ENCODE measurements at places on chromosomes 6 and 20.

DNA sequence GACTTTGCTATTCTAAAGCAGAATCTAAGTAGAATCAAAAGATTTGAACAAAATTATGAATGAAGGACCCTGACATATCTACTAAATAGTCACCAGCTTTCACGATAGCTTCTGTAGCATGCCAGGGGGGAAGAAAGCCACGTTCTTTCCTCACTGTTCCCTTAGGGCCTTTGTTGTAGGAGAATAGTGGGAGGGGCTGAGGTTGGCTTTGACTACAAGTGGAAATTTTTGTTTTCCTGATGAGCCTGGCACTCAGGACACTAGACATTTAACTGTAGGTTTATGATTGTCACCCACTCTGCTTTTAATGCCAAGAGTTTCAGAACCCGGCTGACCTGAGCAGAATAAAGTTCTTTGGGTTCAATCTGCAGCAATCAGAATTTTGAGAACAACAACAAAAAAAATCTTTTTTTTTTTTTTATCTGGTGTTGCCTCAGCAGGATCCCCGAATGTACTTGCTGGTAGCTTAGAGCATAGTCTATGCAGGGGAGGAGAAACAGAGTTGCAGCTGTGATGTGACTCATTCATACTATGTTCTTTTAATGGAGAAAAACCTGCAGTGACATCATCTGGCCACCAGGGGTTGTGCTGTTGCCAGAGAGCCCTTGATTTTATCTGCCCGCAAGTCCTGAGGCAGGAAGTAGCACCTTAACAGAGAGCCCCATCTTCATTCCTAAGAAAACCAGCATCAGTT is 38.5 kb downstream of the TPD52L1 start:
- no peak for DNase-seq

DNA sequence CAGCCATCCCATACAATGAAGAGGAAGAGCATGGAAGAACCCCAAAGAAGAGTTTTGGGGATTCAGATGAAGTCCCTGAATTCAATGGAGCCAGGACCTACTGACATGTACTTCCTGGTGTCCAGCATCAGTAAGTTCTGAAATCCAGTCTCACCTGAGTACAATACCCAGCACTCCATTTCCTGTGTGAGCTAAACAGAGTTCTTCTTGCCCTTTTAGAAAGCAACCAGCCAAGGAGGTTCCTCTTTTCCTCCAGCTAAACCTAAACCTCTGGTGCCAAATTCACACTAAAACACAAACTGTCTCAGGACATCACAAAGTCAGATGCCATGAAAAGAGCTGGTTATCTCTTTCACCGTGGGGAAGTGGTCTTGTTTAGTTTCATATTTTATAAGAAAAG is 71.5 kb downstream of the PKHD1 start:
- no peak for DNase-seq

DNA sequence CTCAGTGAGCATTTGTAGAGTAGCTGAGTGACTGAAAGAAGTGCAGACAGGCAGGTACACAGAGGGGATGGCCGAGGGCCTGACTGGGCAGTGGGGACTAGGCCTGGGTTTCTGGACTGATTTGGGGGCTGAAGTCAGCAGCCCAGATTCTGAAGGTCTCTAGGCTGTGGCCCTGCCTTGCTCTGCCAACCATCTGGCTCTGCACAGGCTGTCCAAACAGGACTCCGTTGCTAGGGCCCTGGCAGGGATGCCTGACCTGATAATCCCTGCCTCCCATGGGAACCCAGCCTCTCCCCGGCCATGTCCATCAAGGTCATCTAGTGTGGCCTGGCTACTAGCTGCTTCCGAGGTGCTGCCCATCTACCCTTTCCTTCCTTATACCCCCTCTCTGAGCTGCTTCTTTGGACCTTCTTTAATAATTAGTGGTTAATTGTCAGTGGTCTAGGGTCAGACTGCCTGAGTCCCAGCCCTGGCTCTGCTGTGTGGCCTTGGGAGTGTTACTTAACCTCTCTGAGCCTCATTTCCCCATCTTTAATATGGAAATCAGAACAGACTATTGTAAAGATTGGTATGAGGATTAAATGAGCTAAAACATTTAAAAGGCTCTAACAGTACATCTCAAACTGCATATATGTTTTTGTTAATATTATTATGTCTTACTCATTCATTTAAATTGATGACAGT is 137.9 kb downstream of the VEGFA start:
- DNase-seq, result no peak

DNA sequence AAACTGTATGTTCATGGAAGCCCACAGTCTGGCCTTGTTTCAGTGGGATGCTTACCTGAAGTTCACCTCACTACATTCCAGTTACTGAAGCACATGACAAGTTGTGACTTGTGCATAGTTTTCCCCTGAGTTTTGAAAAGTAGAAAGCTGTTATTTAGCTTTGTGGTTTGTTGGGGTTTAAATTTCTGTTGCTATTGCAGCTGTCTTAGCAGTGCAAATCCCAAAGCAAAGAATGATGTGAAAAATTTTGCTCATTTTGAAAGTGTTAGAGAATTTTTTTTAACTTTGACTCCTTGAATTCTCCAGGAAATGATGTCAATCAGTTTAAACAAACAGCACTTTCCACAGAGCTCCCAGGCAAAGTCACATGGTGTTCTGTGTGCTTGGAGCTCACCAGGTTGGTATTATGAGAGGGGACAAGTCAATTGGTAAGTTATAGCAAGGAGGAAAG is 268.4 kb downstream of the ADGRG6 start:
- no peak for DNase-seq

DNA sequence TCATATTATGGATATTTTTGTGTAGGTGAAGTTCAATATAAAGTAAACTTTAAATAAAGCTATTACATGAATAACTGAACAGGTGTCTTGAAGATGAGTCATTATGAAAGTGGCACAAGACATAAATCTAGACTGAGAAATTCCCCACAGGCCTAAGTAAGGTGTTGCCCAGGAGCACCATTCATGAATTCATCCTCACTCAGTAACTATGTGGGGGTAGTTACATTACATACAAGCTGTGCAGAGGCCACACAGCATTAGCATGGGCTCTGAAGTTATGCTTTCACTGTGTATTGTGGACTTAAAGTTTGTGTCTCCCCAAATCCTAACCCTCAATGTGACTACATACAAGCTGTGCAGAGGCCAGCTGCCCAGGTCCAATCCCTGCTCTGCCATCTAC is 65.9 kb downstream of the BCAS1 start:
- DNase-seq, result no peak

DNA sequence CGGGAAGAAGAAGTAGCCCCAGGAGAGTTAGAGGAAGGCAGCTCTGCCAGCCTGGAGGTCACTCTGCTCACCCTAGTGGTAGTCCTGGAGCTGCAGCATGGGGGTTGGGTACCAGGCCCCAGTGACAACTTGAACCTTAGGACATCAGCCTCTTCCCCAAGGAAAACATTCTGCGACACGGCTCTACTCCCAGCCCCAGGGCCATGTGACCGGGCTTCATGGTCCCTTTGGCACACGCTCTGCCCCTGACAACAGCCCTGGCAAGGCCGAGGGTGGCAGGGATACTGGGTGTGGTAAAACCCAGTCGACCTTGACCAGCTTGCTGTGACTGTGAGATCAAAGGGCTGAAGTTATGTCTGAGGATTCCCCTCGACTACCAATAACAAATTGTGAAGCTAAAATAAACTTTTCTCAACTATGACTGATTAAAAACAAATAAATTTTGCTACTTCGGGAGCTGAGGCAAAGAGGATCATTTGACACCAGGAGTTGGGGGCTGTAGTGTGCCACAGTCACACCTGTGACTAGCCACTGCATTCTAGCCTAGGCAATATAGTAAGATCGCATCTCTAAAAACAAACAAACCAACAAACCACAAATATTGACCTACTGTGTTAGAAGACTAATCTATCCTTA is 24.4 kb upstream of the ARID1B start:
- no peak for DNase-seq

GRCh38 chr6:20747991-20748390 is 213.7 kb downstream of the CDKAL1 start:
- no peak for DNase-seq

GRCh38 chr20:21521596-21522480 is 8.0 kb upstream of the NKX2-2 start:
- DNase-seq, result no peak

GRCh38 chr6:161171207-161171606 is 102.7 kb downstream of the AGPAT4 start:
- no peak for DNase-seq

DNA sequence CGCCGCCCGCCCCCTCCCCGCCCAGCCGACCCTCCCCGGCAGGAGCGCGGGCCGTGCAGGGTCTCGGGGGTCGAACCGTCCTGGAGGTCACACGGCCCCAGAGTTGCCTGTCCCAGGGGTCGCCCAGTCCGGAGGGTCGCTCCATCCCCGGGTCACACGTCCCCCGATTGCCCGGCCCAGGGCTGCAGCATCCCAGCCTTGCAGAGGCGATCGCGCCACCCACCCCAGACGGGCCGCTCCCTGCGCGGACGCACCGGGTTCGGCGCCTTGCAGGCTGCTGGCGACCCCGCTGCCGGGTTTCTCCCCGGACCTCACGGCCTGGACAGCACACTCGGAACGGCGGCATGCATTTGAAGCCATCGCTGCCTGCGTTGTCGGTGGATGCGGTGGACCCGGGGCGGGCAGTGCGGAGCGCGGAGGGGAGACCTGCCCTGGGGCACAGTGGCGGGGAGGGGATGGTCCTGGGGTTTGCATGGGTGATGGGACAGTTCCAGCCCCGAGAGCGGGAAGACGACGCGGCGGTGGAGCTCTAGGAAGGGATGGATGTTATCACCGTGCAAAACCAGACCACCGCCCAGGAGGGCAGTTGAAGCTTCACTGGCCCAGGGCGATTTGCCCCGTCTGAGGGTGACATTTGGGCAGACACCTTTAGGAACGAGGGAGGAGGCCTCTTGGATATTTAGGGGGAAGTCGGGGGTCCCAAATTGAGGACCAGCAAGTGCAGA is 22.7 kb upstream of the FRMD1 start:
- no peak for DNase-seq

- no peak for DNase-seq
These were observed 86.1 kb upstream of the SIRPA start for GRCh38 chr20:1809131-1809572.

DNA sequence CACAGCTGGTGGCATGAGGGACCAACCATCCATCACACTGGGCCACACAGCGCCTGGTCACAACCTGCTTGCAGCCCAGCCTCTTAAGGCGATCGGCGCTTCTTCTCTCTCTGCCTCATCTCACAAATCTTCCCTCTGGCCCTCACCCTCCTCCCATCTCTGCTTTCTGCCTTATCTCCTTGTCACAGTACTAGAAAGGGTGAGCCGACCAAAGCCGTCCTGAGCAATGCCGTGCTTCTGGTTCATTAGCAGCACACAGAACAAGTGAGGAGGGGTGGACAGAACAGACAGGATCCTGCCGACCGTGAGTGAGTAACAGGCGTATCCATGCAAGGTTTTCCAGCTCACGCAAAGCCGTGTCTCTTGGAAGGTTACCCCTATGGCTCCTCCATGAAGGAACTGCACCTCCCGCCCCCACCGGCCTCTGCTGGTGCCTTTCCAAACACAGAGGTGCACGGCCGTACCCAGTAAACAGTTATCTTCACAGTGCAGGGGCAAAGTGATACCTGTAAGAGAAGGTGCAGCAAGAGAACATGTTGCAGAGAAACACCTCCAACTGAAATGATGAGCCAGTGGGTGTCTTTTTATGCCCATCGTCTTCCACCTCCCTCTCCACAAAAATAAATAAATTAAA is 331.7 kb downstream of the FARS2 start:
- no peak for DNase-seq

- DNase-seq, result no peak
These were observed 4.9 kb upstream of the DLL1 start for GRCh38 chr6:170295510-170296422.

DNA sequence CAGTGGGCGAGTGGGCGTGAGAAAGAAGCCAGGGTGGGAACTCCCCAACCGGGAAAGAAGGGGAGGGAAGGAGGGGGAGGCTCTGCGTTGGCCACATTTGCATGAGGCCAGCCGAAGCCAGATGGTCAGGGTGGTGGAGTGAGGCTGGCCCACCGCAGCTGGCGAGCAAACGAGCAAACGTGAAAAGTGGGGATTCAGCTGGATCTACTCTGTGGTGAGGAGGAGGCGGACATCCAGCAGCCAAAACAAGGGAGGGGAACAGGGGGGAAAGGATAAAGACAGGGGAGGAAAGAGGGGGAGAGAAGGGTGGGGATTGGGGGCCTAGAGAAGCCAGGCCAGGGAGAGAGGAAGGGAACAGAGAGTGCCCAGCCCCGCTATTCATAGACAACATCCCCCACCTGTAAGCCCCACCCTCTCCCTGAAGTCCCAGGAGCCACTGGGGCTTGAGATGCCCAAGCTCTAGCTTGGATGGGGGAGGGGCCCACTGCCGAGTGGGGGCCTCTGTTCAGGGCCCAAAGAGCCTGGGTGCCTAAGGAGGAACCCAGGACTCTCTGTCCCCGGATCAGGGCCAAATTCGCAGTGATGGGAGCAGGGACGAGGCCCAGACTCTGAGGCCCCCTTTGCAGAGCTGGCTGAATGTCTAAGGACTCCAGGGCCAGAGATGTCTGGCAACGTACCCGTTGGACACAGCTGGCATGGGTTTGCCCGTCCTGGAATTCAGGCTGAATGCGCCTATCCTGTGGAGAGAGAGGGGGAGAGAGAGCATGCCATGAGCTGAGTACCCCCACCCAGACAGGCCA is 45.1 kb downstream of the CPNE5 start:
- no peak for DNase-seq
